ENCODE measurements at places on chromosomes 5 and 9.
A peak's percentile ranks its signal among the peaks of the same experiment; 100 is the strongest.

GRCh38 chr5:142860270-142860669 is 90.1 kb downstream of the ARHGAP26 start:
- DNase-seq: no peak

GRCh38 chr5:102911973-102912372 is 156.9 kb downstream of the PAM start:
- no peak for DNase-seq

DNA sequence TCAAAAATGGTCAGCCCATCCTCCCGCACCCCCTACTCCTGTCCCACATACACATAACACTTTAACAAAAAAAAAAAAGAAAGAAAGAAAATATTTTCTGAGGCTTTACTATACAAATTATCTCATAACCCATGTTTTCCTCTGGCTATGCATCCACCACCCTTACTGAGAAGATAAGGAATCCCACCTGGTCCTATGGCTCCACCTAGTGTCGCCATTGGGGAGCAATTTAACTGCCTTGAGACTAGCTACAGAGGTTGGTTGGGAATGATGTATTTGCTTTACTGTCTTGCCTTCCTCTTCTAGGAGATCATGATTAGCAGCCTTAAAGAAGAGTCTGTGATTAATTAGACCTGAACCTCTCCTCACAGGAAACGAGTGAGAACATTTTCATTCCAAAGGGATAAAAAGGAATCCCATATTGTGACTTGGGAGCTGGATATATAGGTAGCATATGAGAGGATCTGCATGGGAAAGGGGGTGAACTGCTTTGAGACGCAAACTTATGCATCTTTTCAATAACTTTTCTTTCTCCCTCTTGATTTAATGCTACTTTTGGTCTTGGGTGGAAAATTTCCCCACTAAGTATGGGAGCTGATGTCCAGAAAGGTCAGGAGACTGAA is 77.7 kb upstream of the SELENOP start:
- peak; percentile 83 for DNase-seq

DNA sequence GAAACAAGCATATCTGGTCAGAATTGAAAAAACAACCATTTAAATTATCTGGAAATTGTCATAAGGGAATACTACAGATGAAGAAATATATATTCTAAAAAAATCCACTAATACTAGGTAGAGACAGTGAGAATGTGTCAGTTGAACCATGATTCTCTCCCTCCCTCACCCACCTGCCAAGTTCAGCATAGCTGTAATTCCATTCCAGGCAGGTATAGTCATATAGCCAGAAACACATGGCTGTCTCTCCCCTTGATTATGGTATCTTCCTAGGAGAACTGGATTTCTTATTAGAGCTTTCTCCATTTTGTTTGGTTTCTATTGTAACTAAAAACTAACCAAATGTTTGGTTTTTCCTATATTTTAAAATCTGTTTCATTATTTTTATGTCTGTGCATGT is 509.2 kb downstream of the CDH10 start:
- DNase-seq: no peak

DNA sequence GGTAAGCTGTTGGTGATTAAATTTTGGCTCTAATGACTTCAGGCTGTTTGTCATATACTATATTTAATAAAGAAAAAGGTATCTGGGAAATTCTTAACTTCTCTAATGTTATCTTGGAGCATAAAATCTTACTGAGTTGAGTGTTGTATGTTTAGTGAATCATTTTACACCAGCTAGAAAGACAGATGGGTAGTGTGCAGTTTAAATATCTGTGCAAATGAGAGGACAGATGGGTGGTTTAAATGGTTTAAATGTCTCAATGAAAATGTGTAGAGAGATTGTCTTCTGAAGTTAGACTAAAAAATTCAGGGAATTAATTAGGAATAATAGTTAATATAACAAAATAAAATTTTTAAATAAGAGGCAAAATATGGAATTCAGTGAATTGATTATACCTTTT is 114.5 kb downstream of the FER start:
- no peak for DNase-seq

Measured in NCI-H1930 (cell line).